ENCODE measurements at places on chromosomes 7 and 10. TPM values are rescaled to one million over a fixed set of nuclear protein-coding genes. Genes with fewer than 3 reads are reported as not detected.

GRCh38 chr7:98354511-98355249 is 46.2 kb downstream of the BAIAP2L1 start:
- no peak for DNase-seq

GRCh38 chr10:63206997-63207811 is 74.1 kb downstream of the NRBF2 start:
- DNase-seq: no peak

- DNase-seq: no peak
Observed at GRCh38 chr10:68987611-68988010, 992 bp upstream of the KIFBP start.

- no peak for DNase-seq
Observed at GRCh38 chr10:71743089-71743838, 23.7 kb upstream of the C10orf105 start.

- DNase-seq: no peak
Observed at GRCh38 chr7:140239653-140239935, 62.8 kb upstream of the KDM7A start.

DNA sequence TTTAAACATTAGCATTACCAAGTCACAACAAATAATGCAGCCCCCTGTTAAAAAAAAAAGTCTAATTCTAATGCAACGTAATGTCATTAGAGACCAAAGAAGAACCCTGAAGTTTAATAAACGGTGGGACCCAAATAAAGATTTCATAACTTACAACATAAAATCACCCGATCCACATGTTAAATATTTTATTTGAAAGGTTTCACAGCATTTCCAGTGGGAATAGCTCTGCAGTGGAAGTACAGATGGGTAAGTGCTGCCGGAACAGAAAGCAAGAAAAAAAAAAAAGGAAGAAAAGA is 320.6 kb upstream of the ZMIZ1 start:
- DNase-seq: no peak

DNA sequence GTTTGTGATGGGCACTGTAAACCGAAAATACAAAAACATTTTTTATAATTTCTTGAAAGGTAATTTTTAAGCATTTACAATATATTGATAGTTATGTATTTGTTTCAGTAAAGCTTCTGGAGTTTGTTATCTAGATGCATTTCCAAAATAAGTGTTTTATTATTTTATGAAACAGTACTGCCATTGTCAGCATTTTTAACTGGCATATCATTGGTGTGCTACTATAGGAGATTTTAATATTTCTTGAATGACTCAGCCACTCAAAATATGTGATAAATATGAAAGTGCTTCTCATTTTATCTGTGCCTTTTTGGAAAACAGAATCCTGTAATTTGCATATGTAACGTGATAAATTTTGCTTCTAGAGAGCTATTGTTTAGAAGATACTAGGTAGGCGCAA is 97.9 kb downstream of the ANKIB1 start:
- no peak for DNase-seq

The BLOC1S2 gene
- 28.7 TPM for total RNA-seq

The FXYD4 gene
- total RNA-seq: not detected

The SFTPA1 gene
- 0.22 TPM for total RNA-seq

The CD36 gene
- 7.7 TPM for total RNA-seq

The ACTL6B gene
- total RNA-seq: 4.2 TPM

The PNLIPRP2 gene
- total RNA-seq: not detected

The TMEM184A gene
- total RNA-seq: 8.6 TPM

The PPP1R9A gene
- 55.2 TPM for total RNA-seq
